ENCODE measurements at places on chromosomes 6 and 20.

DNA sequence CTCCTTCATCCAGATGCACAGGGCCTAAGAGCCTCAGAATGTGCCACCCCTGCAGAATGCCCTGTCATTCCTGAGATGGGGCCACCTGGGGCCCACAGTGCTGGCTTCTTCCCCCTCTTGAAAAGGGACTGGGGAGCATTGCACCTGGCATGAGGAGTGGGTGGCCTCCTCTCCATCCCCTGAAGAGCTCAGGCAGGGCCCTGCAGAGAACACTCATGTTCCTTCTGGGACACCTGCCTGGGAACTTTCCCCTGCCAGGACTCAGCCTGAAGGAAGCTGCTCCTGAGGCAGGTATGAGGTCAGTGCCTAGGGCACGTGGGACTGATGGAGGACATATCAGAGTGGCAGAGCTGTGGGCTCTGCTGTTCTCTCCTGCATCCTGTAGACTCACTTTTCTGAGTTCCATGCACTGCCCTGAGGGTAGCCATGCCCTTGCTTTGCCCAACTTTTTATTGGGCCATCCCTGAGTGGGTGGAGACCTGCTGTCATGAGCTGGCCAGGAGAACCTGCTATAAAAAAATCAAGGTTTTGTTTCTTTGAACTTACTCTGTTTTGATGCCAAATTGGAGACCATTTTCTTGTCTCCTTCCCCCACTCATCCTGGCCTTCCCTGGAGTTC, 19.5 kb downstream of the CCDC167 start:
- no peak for DNase-seq

- DNase-seq: no peak
Observed at GRCh38 chr6:77290798-77291197, 172.5 kb downstream of the HTR1B start.

GRCh38 chr6:104183816-104184435, 675.8 kb downstream of the HACE1 start:
- DNase-seq: no peak

GRCh38 chr6:39228111-39228971, 934 bp downstream of the KCNK5 start:
- DNase-seq: no peak
